ENCODE measurements at places on chromosomes 12 and 14.

GRCh38 chr12:51371295-51371953 is 19.8 kb downstream of the GALNT6 start:
- DNase-seq = peak; percentile 11

GRCh38 chr14:35506461-35506860 is 27.5 kb upstream of the INSM2 start:
- no peak for DNase-seq

DNA sequence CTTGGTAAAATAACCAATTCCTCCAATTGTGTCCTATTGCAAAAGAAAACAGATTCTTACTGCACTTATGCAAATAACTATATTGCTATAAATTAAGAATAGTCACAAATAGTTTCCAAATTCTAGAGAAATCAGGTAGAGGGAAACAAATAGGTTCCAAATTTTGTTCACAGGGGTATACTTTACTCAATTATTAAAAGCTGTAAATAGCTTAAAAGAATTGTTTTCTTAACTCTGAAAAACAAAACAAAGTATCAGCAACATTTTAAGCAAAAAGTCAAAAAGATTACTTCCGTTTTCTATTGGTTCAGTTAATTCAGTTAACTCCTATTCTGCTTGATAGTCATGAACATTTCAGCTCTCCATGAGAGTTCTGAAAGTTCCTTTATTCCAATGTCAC is 85.6 kb upstream of the PPP4R3A start:
- DNase-seq = no peak

DNA sequence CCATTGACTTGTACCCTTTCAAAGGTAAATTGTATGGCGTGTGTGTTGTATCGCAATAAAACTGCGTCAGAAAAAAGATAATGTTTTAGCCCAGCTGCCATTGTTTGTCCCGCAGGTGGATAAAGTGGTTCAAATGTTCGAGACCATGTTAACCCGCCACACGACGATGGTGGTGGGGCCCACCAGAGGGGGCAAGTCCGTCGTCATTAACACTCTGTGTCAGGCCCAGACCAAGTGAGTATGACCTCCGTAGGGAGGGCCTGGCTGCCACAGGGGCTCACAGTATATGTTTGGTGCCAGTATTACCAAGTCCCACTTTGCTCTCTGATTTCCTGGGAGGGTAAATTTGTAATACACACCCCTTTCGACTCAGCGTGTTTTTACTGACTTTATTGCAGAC is 96.9 kb downstream of the DNAH10 start:
- DNase-seq = no peak

GRCh38 chr12:2783936-2784600 is 10.7 kb upstream of the FKBP4 start:
- peak; percentile 48 for DNase-seq

GRCh38 chr12:131384544-131384855 is 326.4 kb upstream of the SFSWAP start:
- no peak for DNase-seq

- peak; percentile 1 for DNase-seq
Observed at GRCh38 chr12:51870504-51870903, 17.4 kb upstream of the ANKRD33 start.

- peak; percentile 7 for DNase-seq
Observed at GRCh38 chr14:93368996-93369712, 22.2 kb downstream of the COX8C start.

DNA sequence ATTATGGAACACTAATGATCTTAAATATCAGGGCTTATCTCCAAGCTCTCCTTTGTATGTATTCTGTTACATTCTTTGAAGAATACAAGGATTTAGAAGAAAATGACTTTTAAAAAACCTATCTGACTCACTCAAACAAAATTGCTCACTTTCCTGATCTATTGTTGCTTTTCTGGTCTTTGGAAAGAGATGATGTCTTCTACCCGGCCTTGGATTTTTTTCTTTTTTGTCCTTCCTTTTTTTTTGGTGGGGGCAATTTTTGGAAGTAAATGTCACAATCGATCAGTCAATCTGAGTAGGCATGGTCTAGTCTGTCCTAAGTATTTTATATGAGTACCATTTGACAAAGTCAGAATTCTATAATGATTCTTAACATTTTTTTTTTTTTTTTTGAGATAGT is 10.5 kb upstream of the CALM1 start:
- no peak for DNase-seq

DNA sequence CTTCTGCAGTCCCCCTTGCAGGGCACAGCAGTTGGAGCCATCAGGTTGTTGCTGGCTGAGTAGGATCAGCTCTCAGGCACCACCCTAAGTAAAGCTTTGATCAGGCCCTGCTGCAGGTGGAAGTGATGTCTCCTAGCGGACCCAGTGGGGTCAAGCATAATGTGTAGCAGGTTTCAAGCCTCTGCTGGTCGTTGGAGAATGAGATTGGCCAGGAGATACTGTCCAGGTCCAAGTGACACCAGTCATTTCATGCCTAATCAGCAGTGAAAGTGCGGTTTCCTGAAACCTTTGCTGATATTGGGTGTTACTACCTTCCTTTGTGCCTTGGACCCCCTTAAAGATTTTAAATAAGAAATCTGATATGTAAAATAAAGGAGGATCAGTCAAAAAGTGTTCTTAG is 72.6 kb downstream of the SUSD6 start:
- DNase-seq = no peak

GRCh38 chr14:61690982-61691381 is 4.3 kb upstream of the HIF1A start:
- DNase-seq = no peak

GRCh38 chr12:65715961-65716360 is 108.3 kb upstream of the HMGA2 start:
- no peak for DNase-seq

GRCh38 chr12:26402648-26403047 is 207.3 kb downstream of the SSPN start:
- no peak for DNase-seq

GRCh38 chr12:59036973-59037762 is 116.9 kb upstream of the LRIG3 start:
- no peak for DNase-seq

GRCh38 chr12:94659346-94659930 is 9.1 kb upstream of the TMCC3 start:
- DNase-seq = no peak

GRCh38 chr12:122749569-122750332 is 2.9 kb upstream of the DENR start:
- peak; percentile 87 for DNase-seq

DNA sequence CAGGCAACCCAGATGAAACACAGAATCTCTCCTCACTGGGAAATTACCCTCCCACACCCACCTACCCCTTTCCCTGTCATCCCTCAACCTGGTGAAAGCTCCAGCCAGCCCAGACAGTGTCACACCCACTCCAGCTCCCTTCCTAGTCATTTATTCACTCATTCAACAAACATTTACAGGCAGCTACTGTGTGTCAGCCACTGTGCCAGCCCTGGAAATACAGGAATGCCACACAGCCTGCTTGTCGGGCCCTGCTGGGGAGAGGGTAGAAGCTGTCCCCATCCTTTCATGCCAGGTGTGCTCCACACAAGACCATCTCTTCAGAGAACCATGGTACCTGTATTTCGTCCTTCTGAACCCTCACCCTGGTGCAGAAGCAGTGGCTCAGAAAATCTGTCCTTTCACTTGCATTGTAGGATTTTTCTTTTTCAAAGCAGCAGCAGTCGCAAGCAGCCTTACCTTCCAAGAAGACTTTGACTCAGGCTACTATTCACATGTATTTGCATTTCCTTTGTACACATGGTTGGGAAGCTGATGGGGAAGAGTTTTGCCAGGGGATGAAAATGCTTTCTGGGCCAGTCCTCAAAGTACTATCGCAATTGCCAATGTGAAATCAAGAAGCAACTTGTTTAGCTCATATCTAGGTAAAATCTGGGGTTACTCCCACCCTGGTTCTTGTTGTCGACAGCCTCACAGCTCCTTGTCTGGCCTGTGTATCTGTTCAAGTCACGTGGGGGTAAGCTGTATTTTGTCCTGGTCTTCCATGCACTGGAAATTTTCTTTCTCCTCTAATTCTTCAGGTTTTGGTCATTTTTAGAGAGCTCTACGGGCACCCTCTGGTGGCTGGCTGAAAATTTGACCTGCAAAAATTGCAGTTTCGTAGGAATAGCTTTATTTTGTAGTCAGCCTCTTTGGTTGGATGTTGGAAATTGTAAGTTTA is 147.4 kb upstream of the EGLN3 start:
- peak; percentile 53 for DNase-seq

GRCh38 chr12:2693244-2693860 is 101.4 kb upstream of the FKBP4 start:
- DNase-seq = no peak

- no peak for DNase-seq
Observed at GRCh38 chr14:85912141-85912540, 382.2 kb downstream of the FLRT2 start.

GRCh38 chr12:4215229-4216186 is 58.1 kb upstream of the CCND2 start:
- no peak for DNase-seq

DNA sequence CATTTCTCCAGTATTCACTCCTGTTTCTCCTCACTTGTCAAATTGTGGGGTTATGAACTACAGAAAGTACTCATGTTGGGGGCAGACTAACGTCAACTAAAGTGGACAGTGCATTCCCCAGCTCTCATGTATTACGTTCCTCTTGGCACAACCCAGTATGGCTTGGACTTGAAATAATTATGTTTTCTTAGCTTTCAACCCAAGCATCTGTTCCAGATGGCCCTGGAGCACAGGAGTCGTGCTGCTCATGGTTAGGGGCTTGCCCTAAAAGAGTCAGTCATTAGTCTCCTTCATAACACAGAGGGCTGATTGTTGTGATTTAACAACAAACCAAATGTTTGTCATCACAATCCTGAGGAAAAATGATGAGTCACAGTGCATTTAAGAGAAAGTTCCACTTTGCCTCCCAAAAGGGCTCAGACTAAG is 154.4 kb downstream of the RPAP3 start:
- peak; percentile 45 for DNase-seq

- DNase-seq = no peak
Observed at GRCh38 chr14:60643463-60644314, 5.6 kb downstream of the SIX1 start.

DNA sequence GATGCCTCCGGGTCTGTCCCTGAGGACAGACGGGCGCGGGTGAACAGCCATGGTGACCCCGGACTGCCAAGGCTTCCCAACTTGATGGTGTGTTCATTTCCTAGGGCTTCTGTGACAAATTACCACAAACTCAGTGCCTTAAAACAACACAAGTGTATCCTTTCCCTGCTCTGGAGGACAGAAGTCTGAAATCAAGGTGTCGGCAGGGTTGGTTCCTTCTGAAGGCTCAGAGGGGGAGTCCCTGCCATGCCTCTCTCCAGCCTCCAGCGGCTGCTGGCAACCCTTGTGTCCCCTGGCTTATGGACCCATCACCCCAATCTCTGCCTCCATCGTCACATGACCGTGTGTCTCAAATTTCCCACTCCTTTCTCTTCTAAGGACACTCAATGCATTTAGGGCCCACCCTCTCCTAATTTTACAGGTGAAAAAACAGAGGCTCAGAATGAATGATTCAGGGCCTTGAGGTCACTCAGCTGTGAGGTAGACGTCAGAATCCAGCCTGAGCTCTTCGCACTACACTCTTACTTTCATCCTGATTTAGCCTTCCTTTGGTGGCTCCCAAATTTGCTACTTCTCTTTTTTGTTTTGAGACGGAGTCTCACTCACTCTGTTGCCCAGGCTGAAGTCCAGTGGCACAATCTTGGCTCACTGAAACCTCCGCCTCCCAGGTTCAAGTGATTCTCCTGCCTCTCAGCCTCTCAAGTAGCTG is 45.4 kb downstream of the VCPKMT start:
- no peak for DNase-seq

- no peak for DNase-seq
Observed at GRCh38 chr14:101197595-101198397, 294.3 kb upstream of the RTL1 start.

DNA sequence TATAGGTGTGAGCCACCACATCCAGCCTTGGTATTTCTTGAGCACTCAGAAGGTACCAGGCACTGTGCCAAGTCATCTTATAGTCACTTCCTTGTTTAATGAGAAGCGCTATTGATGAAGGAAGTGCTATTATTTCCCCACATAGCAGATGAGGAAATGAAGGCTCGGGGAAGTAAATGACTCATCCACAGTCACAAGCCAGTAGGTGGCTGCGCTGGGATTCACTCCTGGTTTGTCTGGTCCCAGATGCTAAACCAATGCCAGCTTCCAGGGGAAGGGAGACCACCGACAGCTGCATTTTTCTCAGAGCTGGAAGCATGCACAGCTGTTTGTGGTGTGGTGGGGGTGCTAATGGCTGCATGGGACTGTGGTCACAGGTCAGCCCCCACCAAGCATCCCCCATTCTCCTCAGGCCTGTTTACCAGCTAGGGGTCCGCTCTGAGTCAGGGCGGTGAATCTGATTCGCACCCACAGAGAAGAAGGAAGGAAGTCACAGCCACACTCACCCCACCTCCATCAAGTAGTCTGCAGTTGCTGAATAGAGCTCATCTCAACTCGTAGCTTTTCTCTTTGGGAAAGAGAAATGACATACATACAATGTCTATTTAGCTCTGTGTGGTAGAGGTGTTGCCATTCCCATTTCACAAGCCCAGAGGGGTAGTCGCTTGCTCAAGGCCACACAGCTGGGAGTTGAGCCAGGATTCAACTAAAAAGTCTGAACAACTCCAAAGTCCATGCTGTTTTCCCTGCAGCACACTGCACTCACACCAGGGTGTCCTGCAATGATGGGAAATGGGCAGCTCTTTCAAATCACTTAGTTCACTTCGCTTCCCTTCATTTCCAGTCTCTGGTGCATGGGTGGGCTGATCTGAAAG is 6.3 kb upstream of the LTBP2 start:
- DNase-seq = no peak

DNA sequence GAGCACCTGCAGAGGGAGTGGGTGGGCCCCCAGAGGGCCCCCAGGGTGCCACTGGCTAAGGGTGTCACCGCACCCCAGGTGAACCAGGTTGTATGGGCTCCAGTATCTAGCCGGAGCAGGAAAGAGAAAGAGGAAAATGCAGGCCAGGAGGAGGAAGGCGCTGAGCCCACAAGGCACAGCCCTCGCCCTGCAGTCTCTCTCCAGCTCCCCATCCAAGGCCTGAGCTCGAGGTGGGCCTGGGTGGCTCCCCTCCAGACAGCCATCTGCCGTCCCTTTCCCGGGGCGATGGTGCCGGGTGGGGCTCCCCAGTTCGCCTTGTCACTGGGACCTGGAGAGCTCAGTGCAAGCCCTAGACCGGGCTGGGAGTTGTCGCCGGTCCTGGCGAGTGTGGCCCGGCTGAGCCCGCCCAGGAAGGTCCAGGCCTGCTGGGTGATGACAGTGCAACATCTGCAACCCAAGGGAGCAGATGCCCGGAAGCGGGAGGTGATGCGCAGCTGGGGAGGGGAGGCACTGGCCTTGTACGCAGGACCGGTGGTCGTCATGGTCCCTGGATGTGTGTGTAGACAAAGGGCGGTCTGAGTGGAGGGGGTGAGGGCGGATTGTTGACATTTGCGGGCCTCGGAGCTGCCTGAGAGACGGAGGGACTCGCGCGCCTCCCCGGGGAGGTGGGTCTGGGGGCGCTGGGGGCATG is 716 bp downstream of the TMEM179 start:
- DNase-seq = no peak

DNA sequence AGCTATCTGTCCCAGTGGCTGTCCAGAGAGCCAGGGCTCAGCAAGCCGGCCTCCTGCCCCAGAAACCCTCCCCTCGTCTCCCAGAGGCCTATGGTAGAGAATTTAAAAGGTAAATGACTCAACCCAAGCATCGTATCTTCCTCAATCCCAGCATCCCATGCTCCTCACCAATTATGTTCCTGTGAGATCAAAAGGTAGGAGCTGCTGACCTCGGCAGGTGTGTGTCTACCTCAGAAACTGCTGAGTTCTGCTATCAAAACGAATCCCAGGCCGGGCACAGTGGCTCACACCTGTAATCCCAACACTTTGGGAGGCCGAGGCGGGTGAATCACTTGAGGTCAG is 49.3 kb downstream of the FOXN3 start:
- DNase-seq = no peak

GRCh38 chr14:60771117-60771516 is 36.6 kb downstream of the MNAT1 start:
- no peak for DNase-seq

Measured in NCI-H2227 treated with DMSO at 0.1 percent for 48 hours (cell line).